ENCODE measurements at places on chromosomes 3 and 15.

DNA sequence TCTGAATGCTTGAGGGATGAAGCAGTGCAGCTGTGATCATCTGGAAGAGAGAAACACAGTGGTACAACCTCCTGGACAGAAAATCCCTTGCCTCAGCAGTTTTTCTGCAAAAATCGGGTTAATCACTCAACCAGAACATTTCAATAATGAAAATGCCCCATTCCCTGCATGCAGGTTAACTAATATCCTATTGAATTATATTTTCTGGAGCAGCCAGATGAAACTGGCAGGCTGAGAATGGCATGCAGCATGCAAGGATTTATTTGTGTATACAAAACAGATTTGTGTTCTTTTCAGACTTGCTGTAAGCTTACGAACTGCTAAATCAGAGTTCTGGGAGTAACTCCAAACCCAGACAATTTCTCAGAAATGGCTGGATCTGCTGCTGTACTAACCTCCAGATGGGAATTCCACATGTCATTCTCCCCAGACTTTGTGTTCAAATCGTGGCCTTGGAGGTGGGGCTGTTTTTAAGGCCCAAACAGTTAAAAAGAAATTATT lies 39.1 kb downstream of the SLC9A9 start:
- DNase-seq: no peak

- no peak for DNase-seq
Observed at GRCh38 chr3:141147657-141148056, 84.0 kb upstream of the PXYLP1 start.

- no peak for DNase-seq
Observed at GRCh38 chr15:43908516-43909050, 81.8 kb downstream of the WDR76 start.

DNA sequence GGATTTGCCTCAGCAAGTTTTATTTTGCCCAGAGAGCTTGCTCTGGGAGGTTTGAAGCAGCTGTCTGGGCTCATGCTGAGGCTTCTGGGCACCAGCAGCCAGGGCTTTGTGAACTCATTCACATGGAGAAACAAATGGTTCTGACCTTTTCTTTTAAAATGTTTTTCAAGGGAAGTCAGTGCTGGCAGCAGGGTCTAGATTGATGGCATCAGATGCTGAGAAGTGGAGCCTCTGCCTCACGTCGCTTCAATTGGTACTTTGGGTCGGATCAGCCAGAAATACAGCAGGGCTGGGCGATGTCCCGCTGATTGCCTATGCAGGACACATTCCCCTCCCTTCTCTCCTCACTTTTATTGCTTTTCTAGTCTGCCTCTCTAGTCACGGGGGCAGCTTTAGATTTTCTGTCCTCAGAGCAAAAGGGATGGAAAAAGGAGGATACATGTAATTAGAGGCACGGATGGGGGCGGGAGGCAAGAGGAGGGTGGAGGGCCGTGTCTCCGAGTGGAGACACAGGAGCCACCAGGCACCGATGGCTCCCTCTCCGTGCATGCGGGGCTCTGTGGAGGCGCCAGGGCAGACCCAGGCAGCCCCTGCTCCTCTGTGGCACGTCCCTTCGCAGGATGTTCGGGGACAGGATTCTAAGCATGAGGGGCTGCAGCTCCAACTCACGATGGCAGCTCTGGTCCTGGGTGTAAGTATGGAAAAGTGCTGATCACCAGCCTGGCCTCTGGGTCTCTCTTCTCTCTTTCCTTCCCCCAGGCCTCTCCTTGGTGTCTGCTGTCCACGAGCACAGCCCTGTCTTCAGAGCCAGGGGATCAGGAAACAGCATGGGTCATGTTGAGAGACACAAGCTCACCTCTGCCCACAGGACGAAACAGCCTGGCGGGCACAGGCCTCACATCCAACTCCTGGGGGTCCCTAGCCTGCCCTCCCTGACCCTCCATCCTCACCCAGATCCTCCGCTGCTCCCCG lies 116.1 kb downstream of the FAM43A start:
- DNase-seq: no peak

DNA sequence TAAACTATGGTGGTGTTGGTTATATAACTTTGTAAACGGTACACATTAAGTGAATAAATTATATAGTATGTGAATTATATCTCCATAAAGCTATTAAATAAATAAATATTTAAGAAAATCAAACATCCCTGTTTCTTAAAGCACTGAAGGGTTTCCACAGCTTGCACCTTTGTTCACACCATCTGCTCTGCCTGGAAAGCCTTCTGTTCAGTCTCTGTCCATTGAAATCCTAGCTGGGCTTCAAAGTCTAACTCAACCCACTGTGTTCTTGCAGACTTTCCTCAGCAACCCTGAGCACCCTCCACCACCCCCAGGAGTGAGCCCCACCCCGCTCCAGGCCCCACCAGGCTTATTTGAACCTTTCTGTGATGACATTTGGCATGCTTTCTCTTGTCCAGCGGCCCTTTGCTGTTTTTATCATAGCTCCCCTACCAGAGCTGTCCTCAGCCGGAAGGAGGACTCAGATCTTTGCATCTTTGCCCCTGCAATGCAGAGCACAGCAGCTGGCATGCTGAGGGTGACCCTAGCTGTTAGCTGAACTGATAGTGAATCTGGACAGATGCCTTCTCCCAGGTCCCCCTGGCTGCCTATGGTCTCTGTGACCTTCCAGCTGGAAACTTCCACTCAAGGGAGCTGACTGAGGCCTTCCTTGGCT lies 105.2 kb downstream of the DAPK2 start:
- DNase-seq: no peak

- no peak for DNase-seq
Observed at GRCh38 chr3:134333522-134334181, 40.6 kb downstream of the AMOTL2 start.

All from CD4-positive, alpha-beta T cell treated with Interleukin-10 for 1 hour (primary cell).